ENCODE measurements at places on chromosomes 6 and 20. TPM values are rescaled to one million over a fixed set of nuclear protein-coding genes. Genes with fewer than 3 reads are reported as not detected.

Gene OXT
- 0.70 TPM for polyA plus RNA-seq

Gene MEI4
- polyA plus RNA-seq: 0.04 TPM

GRCh38 chr6:51273228-51273961 lies 454.7 kb downstream of the TFAP2B start:
- DNase-seq: no peak
- H3K4me1 ChIP-seq: no peaks in the 10 kb centered on the region
- H3K27me3 ChIP-seq: no peaks in the 10 kb centered on the region
- H3K27ac ChIP-seq: no peak overlapping the region
- H3K36me3 ChIP-seq: no peaks in the 10 kb centered on the region
- no peak overlapping the region for H3K4me3 ChIP-seq

Gene THEMIS
- 0.33 TPM for polyA plus RNA-seq

GRCh38 chr6:105257340-105257739 lies 77.5 kb upstream of the POPDC3 start:
- H3K36me3 ChIP-seq: no peaks in the 10 kb centered on the region
- H3K27me3 ChIP-seq: 0 out of 2 replicates have a peak, but pooled peaks cover 5% of the 10 kb centered on the region
- no peaks in the 10 kb centered on the region for H3K4me1 ChIP-seq
- no peak overlapping the region for H3K27ac ChIP-seq
